HEK293T (cell line): ENCODE measurements at places on chromosomes 7 and 10.

DNA sequence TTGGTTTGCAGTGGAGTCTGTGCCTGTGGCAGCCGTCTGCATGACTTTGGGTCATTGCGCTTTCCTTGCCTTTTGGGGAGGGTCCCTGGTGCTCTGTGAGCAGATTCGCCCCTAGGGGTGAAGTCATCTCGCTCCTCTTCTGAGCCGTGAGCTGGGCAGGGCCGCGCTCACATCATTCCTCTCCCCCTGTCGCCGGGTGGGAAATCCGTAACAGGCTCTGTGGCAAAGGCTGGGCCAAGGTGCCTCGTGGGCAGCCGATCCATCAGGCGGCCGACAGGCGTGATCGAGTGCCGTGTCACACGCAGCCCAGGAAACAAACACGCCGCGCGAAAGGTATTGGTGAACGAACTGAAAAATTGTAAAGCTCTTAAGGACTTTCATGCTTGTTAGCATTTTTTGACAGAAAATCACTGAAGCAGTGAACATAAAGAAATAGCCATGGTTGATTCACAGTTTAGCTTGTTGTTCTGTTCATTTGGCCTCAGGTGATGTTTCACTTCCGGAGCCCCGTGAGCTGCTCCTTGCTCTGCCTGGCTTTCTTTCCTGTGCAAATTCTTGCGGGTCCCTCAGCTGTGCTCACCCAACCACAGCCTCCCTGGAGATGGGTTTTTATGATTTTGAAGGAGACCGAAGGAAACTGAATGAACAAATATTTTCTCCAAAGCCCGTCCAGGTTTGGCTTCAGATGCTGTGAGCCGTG is 122.1 kb downstream of the NKX6-2 start:
- DNase-seq = no peak

GRCh38 chr7:30930621-30931020 is 19.0 kb downstream of the AQP1 start:
- no peak for DNase-seq

GRCh38 chr7:127332880-127333279 is 59.6 kb downstream of the ZNF800 start:
- DNase-seq = no peak

- DNase-seq = no peak
These were observed 62.1 kb upstream of the COL13A1 start for GRCh38 chr10:69739634-69740033.
